ENCODE measurements at places on chromosomes 1 and 21. TPM values are rescaled to one million over a fixed set of nuclear protein-coding genes. Genes with fewer than 3 reads are reported as not detected.

- no peak for DNase-seq
Measured at GRCh38 chr1:244137276-244137675, 86.2 kb downstream of the ZBTB18 start.

Gene CD160
- 6.4 TPM for total RNA-seq

DNA sequence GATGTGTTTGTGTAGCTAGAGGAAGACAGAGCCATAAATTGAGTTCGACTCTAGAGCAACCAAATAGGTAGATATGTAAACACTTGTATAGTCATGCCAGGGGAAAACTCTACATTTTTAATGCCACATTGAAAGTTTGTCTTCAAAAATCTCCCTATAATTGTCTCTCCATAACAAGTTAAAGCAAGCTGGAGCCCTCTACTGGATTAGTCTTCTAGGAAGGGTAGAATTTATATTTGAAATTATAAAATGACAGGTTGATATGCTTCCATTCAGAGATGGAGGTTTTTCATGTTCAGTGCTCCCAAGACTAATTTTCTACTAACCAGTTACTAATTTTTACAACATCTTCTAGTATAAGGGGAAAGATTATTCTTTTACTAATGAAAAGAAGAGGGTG lies 13.1 kb upstream of the COL24A1 start:
- no peak for DNase-seq

Gene MT1HL1
- not detected for total RNA-seq

DNA sequence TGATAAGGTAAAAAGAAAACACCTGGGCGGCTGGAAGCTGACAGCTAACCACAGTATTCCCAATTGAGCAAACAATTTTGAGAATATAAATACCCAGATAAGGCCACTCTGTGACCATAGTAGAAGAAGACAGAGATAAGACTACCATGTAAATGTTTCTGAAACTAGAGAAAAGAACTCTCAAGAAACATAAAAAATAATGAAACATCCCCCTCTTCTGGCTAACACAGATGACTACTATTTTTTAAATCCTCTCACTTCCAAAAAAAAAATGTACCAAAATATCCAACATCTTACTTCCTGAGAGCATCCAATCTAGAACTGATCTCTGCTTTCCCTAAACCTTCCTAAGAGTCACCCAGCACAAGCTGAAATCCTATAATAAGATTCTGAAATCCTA lies 125.9 kb downstream of the HFM1 start:
- DNase-seq, result no peak
